ENCODE measurements at places on chromosomes 7 and 10.

DNA sequence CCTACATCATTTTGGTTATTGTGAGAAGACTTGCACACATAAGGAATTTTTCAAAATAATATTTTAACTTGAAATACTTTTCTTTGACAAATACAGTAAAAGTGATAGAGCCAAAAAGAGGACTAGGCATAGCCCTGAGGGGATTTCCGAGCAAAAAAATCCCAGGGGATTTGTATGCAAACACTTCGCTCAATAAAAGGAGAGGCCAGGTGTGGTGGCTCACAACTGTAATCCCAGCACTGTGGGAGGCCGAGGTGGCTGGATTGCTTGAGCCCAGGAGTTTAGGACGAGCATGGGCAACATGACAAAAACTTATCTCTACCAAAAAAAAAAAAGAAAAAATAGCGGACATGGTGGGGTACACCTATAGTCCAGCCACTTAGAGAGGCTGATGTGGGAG is 193.0 kb downstream of the PCDH15 start:
- no peak for DNase-seq

DNA sequence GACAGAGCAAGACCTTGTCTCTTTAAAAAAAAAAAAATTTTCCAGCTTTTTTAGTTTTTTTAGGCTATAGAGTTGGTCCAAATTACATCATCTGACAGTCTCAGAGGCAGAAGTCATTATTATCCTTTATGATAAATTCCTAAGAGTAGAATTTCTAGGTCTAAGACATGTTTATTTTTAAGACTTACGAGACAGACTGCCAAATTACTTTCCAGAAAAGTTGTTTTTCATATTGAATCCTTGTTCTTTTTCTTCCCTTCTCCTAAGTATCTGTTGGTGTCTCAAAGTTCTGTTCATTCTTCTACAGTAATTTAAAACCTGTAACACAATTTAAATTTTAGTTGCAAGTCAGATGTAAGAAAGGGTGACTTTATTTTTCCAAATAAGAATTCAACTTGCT is 421.4 kb downstream of the GALNT17 start:
- no peak for DNase-seq

- no peak for DNase-seq
These were observed 58.1 kb downstream of the CCNY start for GRCh38 chr10:35394411-35394851.

- DNase-seq: no peak
These were observed 59.5 kb downstream of the LARP4B start for GRCh38 chr10:871951-872403.

DNA sequence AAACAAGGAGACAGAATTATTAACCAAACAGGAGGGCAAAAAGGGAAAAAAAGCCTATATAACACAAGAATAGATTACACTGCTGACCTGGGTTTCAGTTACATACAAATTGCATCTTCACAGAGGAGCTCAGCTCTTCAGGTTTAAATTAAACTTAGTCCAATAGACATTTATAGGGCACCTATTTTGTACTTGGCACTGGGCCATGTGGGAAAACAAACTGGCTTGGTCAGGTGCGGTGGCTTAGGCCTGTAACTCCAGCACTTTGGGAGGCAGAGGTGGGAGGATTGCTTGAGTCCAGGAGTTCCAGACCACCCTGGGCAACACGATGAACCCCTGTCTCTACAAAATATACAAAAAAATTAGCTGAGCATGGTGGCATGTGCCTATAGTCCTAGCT is 62.3 kb upstream of the CCDC6 start:
- no peak for DNase-seq

DNA sequence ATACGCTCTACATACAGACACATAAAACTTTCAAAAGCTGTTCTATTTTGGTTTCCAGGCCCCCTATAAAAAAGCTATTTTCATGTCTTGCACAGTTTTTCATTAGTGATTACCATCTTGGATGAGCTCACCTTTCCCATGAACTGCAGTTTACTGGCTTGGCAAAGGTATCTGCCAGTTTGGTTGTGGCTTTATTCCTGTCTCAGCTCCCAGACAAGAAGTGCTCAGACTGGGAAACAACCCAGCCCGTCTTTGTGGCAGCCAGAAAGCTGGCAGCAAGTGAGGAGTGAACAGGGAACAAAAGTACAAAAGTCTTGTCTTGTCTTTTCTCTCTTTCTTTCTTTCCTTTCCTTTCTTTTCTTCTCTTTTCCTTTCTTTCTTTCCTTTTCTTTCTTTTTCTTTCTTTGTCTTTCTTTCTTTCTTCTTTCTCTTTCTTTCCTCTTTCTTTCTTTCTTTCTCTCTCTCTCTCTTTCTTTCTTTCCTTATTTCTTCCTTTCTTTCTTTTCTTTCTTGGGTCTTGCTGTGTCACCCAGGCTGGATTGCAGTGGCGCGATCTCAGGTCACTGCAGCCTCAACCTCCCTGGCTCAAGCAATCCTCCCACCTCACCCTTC is 138.8 kb downstream of the CFAP58 start:
- no peak for DNase-seq

DNA sequence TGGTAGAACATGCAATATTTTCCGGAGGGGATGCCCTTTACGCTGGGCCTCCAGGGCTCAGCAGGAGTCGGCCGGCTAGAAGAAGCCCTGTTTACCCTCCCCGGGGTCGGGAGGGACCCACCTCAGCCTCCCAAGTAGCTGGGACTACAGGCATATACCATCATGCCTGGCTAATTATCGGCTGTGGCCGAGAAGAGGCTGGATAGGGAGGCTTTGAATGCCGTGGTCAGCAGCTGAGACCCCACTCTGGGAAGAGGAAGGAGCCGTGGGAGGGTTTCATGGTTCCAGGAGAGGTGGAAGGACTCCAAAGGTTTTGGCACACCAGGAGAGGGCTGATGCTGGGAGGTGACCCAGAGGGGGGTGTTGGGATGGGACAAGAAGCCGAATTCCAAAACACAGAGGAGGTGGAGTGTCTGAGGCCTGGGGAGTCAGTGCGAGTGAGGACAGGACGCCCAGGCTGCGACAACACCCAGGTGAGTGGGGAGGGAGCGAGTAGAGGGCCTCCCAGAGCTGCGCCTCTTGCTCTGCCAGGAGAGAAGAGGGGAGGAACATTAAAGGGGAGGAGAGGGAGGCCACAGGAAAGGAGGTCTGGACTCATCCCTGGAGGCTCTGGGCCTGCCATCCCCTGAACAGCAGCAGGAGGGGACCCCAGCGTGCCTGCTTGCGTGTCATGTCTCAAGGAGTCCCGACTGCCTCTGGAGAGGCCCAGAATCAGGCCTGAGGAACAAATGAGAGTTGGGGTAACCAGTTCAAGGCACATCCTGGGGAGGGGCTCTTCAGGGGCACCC is 19.6 kb downstream of the GRID2IP start:
- no peak for DNase-seq

DNA sequence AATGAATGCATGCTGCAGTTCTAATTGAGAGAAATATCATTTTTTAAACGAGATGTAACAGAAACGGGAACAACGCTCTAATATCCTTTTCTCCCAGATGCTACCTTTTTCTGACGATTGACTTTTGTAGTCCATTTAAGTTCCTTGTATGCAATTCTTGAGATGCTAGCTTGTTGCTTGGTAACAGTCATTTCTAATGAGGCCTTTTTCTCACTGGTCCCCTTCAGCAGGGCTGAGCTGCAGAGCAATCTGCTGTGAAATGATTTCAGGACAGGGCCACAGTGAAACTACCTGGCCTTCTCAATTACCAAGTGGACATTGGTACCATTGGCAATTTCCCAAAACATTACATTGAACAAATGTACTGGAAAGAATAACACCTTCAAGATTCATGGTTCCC is 26.2 kb upstream of the FOXK1 start:
- no peak for DNase-seq

DNA sequence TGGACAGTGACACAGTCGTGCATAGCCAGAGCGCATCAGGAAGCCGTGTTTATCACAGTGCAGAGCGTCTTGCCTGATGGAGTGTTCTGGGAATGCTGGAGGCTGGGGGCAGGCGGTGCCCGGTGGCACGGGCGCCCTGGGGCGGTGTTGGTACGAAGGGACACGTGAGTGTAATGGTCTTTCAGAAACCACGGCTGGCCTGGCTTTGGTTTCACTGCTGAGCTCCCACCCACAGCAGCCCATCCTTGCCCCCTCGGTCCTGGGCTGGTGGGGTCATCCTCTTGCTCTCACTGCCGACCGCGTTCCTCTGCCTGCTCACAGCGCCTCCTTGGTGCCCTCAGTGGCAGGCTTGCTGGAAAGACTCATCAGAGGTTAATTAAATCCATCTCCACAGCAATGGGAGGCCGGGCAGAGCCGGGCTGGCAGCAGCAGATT is 50.6 kb downstream of the NKX6-2 start:
- DNase-seq: no peak

- peak; percentile 33 for DNase-seq
These were observed 115.5 kb downstream of the FOXP2 start for GRCh38 chr7:114530057-114530611.

DNA sequence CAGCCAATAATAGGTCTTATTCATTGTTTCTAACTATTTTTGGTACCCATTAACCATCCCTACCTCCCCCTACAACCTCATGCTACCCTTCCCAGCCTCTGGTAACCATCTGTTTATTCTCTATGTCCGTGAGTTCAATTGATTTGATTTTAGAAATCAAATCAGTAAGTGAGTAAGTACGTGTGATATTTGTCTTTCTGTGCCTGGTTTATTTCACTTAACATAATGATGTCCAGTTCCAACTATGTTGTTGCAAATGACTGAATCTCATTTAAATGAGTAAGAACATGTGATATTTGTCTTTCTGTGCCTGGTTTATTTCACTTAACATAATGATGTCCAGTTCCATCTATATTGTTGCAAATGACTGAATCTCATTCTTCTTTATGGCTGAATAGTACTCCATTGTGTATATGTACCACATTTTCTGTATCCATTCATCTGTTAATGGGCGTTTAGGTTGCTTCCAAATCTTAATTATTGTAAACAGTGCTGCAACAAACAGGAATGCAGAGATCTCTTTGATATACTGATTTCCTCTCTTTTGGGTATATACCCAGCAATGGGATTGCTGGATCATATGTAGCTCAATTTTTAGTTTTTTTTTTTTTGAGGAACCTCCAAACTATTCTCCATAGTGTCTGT is 49.7 kb upstream of the BICC1 start:
- no peak for DNase-seq

GRCh38 chr7:64877714-64878610 is 25.1 kb upstream of the ZNF273 start:
- no peak for DNase-seq

- DNase-seq: no peak
These were observed 50.6 kb downstream of the MGMT start for GRCh38 chr10:129517680-129518057.

- DNase-seq: no peak
These were observed 648.0 kb upstream of the IGFBP3 start for GRCh38 chr7:46569133-46569465.

DNA sequence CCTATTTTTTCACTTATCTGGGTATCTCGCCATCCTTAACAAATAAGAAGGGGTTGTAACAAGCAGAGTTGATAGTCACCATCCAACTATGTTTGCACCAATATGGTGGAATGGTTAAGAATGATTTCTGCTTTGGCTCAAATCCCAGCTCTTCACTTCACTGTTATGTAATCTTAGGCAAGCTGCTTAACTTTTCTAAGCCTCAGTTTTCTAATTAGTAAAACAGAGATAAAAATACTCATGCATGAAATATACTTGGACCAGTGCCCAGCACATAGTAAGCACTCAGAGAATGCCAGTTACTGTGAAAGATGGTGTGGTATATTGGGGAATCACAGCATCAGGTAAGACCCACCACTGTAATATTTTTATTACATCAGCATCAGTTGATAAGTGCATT is 33.6 kb downstream of the ABCB1 start:
- no peak for DNase-seq

DNA sequence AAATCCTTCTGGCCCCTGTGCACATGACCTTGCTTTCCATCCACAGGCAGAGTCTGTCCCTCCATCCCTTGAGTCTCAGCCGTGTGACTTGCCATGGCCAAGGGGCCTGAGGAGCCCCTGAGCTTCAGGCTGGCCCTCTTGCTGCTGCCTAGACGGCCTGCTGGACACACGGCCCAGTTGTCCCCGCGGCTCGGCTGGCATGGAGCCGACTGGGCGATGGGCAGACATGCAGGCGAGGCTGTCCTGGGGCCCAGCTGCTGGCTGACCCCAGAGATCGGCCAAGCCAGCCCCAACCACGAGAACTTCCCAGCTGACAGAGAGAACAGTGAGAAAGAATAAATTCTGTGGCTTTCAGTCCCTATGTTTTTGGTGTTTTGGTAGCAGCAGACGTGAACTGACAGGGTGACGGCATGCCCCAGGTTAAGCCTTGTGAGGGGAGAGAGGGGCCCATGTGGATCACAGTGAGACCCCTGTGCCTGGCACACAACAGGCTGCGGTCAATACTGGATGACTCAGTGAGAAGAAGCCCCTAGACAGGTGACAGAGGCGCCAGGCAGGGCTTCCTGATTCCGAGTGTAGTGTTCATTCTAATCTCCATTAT is 11.7 kb downstream of the PRKAG2 start:
- DNase-seq: no peak

- no peak for DNase-seq
These were observed 241.2 kb downstream of the DNAJB9 start for GRCh38 chr7:108810756-108811385.

GRCh38 chr7:43873300-43873699 is 4.0 kb upstream of the MRPS24 start:
- no peak for DNase-seq

DNA sequence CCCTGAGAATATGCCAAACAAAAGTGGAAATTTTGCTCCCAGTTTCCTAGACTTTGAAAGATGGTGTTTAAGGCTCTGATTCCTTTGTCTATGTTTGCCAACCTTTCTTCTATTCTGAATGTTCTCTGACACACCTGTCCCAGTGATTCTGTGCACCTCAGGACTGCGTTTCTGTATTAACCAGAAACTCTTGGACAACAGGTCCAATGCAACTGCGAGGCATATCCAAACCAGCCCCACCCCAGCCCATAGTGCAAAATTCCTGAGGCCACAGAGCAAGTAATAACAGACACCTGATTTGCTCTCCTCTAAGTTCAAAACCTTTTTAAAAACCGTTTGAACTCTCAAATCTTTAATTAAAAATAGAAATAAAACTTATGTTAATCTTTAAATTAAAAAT is 37.0 kb upstream of the MSRB2 start:
- DNase-seq: no peak

GRCh38 chr7:2040893-2041270 is 191.9 kb downstream of the MAD1L1 start:
- DNase-seq: no peak

GRCh38 chr10:105592468-105592867 is 951.4 kb downstream of the SORCS3 start:
- no peak for DNase-seq

DNA sequence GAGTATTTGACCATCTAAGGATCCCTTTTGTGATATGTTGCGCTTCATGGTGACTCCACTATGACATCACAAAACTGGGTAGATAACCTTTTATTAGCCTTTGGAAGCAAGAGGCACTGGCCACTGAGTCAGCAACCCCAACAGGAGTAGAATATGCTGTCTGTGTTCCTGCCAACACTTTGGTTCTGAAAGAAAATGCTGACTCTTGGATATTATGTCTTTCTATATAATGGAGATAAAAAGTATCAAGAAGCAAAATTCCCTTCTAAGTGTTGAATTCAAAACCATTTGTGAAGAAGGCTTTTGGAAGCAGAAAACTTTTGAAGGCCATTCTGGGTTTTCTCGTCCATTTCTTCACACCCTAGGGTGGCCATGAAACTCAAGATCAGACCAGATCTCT is 346.2 kb upstream of the LRGUK start:
- no peak for DNase-seq

Data from NCI-H1436 treated with DMSO at 0.1 percent for 48 hours (cell line).